ENCODE measurements at places on chromosomes 5 and 9. TPM values are rescaled to one million over a fixed set of nuclear protein-coding genes. Genes with fewer than 3 reads are reported as not detected.

Gene GMCL2
- total RNA-seq = not detected

DNA sequence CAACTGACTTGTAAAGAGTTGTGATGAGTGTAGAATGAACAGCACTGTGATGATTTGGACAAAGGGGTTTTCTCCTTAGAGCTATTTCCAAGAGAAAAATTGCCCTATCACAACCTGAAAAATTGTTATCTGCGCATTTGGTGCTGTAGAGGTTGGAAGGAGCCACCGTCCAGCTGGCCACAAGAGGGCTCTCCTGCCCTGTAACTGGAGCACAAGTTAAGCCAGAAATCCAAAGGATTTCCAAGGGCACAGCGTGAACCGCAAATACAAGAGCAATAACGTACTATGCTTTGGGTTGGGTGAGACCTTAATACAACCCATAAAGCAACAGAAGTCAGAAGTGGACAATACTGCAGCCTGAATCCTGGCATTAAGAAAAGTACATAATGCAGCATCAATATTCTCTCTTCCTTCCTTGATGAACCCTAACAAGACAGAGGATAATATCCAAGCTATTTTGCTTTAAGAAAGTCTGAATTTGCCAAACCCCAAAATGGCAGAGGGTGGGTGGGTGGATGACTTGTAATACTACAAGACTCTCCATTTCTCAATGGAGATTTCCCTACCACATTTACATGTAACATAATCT lies 56.8 kb upstream of the SMIM32 start:
- peaks cover 4% of the 10 kb centered on the region for H3K27me3 ChIP-seq
- H3K4me3 ChIP-seq = no peak overlapping the region
- DNase-seq = peak; percentile 71
- H3K4me1 ChIP-seq = no peaks in the 10 kb centered on the region
- H3K36me3 ChIP-seq = no peaks in the 10 kb centered on the region

GRCh38 chr5:6755941-6756340 lies 42.7 kb downstream of the TENT4A start:
- no peak overlapping the region for H3K4me3 ChIP-seq
- DNase-seq = no peak
- H3K27ac ChIP-seq = no peak overlapping the region
- no peaks in the 10 kb centered on the region for H3K4me1 ChIP-seq

GRCh38 chr9:6793203-6793602 lies 35.4 kb downstream of the KDM4C start:
- no peak for DNase-seq
- H3K4me1 ChIP-seq = peaks cover under 1% of the 10 kb centered on the region
- no peaks in the 10 kb centered on the region for H3K27me3 ChIP-seq
- peaks cover 27% of the 10 kb centered on the region for H3K36me3 ChIP-seq
- H3K27ac ChIP-seq = no peak overlapping the region
